Activated naive CD4-positive, alpha-beta T cell treated with Interleukin-2 at 50 U/mL for 16 hours (primary cell): ENCODE measurements at places on chromosomes 7 and 10.

DNA sequence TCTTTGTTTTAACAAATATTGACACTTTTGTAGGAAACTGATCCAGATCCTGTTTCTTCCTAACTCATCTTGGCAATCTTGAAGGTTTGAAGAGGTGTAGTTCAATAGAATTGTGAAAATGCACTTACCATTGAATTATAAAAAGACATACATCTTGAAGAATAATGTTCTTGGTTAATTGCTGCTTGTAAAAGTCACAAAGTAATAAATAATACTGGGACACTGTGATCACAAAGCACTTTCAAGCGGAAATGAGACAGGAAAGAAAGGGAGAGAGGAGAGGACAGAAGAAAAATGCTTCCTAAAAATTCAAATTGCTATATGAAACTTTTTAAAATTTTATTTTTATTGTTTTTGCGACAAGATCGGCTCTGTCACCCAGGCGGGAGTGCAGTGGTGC, 15.2 kb upstream of the NFE2L3 start:
- DNase-seq = no peak

GRCh38 chr7:148507787-148508186, 82.8 kb upstream of the C7orf33 start:
- DNase-seq = peak; percentile 46

DNA sequence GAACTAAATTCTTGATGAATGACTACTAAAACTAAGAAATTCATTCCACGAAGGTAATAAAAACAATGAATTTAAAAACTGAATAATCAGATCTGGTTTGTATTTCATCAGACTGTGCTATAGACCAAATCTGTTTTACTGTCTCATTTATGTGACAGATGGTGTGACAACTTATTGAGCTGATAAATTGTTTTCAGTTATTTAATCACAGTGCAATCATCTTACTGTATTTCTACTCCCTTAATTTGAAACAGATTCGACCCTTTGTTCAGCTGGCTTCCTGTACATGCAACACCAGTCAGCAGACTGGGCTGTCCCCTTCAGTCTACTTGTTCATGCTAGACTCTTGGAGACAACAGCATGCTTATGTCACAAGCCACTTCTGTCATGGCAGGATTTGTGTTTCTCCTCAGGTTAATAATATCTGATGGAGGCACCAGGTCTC, 150.9 kb downstream of the MBL2 start:
- no peak for DNase-seq

GRCh38 chr10:95520617-95521016, 40.6 kb downstream of the SORBS1 start:
- no peak for DNase-seq

DNA sequence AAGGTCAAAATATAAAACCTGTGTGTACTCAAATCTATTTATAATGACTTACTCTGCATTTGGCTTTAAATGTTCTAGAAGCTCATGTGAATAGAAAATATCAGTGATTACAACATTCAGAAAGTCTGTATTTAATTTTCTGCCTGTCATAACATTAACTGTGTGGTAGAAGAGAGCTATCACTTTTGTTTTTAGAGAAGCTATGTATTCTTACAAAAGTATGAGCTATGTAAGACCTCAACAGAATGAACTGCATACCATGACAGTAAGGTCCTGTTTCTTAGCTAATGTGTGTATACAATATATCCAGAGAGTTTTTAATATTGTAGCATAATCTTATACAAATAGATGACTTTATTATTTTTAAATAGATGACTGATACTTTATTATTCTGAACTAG, 61.5 kb downstream of the PTN start:
- DNase-seq = no peak

DNA sequence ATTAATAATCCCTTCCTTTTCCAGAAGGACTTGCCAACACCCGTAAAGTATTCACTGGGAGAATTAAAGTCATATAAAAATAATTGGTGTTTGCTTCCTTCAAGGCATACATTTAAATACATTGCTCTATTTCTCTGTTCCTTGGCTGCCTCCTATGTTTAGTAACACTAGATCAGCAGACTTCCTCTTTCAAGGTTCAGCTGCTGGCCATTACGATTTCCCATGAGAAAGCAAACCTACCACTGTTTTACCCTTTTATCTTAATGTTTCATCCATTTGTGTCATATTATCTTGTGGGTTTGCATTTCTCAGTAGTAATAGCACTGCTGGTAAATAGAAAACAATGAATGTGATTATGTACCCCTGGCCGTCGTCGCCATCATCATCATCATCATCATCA, 313.8 kb upstream of the BMPER start:
- no peak for DNase-seq

DNA sequence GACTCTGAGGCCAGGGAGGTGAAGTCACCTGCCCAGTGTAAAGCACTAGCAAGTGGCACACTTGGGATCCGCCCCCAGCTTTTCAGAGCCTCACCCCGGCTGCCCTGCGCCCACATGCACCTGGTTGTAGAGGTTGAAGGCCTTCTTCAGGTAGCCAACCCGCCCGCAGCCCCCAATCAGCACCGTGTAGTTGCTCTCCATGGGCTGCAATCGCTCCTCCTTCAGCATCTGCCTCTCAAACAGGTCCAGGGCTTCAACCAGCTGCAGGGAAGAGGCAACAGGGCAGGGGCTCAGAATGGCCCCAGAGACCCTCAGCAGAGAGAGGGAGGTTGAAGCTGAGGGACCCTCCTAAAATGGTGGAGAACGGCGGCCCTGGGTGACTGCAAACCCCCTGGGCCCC, 5.4 kb downstream of the PTCD1 start:
- no peak for DNase-seq

DNA sequence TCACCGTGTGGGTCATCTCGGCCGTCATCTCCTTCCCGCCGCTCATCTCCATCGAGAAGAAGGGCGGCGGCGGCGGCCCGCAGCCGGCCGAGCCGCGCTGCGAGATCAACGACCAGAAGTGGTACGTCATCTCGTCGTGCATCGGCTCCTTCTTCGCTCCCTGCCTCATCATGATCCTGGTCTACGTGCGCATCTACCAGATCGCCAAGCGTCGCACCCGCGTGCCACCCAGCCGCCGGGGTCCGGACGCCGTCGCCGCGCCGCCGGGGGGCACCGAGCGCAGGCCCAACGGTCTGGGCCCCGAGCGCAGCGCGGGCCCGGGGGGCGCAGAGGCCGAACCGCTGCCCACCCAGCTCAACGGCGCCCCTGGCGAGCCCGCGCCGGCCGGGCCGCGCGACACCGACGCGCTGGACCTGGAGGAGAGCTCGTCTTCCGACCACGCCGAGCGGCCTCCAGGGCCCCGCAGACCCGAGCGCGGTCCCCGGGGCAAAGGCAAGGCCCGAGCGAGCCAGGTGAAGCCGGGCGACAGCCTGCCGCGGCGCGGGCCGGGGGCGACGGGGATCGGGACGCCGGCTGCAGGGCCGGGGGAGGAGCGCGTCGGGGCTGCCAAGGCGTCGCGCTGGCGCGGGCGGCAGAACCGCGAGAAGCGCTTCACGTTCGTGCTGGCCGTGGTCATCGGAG, 1.8 kb downstream of the ADRA2A start:
- no peak for DNase-seq

DNA sequence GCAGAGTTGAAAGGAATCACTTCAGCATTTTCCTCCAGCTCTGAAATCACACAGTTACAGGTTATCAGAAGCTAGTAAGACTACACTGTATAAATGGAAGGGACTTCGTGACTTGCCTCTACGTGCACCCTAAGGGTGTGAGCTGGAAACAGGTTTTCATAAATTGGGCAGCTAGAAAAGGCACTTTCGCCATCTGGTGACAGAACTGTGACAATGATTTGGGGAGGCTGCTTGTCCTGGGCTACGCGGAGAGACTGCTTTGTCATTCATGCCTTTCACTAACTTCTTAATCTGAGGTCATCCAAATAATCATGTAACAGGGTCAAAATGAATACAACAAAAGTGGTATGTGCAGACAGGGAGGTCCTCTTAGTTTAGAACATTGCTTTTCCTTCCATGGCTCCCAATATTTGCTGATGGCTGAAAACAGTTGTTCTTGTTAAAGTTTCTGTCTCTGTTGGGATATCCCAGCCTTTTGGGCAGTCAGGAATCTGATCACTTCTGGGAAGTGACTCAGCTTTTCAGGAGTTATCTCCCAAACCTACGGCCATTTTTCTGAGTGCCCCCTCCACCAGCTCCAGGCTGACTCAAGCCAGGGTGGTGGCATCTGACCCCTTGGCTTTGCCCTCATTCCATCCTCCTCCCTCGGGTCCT, 17.8 kb downstream of the VWC2 start:
- DNase-seq = no peak

DNA sequence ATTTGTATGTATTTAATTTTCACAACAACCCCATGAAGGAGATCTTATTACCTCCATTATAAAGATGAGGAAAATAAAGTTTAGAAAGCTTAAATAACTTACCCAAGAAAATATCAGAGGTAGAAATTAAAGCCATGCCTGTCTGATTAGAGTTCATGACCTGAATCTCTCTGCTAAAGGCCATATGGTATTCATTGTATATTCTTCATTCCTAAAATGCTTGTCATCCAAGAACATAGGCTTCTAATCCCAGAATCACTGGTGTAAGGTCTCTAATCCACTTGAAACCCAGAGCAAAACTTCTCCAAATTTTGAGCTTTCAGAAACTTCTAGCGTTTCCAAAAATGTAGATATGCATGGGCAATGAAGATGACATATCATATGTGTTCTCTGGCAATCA, 72.3 kb upstream of the YAE1 start:
- DNase-seq = no peak

DNA sequence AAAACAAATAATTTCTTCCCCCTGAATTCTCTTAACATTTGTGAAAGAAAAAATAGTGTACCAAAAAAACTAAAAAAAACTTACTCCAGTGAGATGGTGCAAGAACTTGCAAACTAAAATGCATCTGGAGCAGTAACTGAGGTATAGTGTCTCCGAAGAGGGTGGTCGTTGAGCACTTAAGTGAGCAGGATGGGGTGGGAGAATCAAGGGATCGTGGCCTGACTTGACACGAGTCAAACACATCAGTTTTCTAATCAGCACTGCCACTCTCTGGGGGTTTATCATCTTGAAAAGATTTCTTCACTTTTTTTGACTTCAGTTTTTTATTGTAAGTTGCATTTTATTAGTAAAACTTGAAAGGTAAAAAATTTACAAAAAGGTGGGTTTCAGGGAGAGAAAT, 2.5 kb downstream of the ZNF273 start:
- no peak for DNase-seq

GRCh38 chr10:122130474-122131110, 140.5 kb upstream of the BTBD16 start:
- no peak for DNase-seq

- DNase-seq = no peak
Measured at GRCh38 chr10:29849126-29849833, 210.1 kb downstream of the JCAD start.

DNA sequence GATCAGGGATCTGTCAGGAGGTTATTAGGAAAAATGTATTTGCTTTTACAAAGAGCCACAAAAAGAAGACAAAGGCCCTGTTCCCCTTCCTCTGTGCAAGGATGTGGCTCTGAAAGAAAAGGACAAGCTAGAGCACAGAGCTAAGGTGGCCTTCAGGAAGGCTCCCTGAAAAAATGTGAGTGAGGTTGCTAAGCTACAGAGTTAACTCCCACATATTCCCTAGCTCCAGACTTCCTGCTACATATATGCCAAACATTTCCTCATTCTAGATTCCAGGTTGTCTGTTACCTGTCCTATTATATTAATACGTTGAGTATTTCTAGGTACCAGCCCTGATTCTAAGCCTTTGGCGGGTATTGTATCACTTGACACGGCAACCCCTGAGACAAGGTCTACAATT, 369.0 kb downstream of the PARD3 start:
- no peak for DNase-seq

- DNase-seq = no peak
Measured at GRCh38 chr7:8465338-8465737, 31.9 kb downstream of the NXPH1 start.

- no peak for DNase-seq
Measured at GRCh38 chr7:28811701-28812430, 146.3 kb downstream of the TRIL start.

- no peak for DNase-seq
Measured at GRCh38 chr10:121485436-121486139, 112.7 kb downstream of the FGFR2 start.

DNA sequence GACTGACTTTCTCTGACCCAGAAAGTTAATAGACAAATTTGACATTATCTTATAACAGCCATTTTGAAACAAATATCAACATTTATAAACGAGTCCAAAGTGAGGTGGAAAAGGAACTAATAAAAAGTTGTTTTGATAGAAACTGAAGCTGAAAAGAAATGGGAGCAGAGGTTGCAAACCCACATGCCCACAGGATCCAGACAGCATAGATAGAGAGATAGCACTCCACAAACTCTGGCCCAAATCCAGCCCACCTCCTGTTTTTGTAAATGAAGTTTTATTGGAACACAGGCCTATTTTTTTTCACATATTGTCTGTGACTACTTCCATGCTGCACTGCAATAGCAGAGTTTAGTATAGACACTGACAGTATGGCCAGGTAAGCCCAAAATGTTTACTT, 171.9 kb downstream of the PRKG1 start:
- no peak for DNase-seq
